Activated CD8-positive, alpha-beta T cell treated with anti-CD3 and anti-CD28 coated beads, Interleukin-2, amount 10 ng/mL, durations not matched to agents 7 days and 5 days (primary cell): ENCODE measurements at places on chromosomes 4 and X.

DNA sequence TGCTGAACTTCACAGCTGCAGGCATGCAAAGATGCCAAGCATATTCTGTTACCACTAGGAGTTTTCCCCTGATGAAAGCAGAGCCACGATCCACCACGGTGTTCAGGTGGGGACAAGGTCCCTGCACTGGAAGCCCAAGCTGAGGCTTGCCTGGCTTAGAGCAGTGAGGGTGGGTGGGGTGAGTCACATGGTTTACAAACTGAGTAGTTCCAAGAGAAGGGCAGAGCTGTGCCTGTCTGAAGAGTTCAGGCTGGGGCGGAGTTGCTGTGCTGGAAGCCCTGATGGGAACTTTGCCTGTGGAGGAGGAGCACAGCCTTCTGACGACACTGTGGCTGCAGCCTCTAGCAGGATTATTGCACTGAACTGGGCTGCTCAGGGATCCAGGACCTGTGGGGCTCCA, 45.5 kb downstream of the FAM9B start:
- DNase-seq: no peak

GRCh38 chr4:110816367-110816766, 193.5 kb upstream of the PITX2 start:
- DNase-seq: no peak

DNA sequence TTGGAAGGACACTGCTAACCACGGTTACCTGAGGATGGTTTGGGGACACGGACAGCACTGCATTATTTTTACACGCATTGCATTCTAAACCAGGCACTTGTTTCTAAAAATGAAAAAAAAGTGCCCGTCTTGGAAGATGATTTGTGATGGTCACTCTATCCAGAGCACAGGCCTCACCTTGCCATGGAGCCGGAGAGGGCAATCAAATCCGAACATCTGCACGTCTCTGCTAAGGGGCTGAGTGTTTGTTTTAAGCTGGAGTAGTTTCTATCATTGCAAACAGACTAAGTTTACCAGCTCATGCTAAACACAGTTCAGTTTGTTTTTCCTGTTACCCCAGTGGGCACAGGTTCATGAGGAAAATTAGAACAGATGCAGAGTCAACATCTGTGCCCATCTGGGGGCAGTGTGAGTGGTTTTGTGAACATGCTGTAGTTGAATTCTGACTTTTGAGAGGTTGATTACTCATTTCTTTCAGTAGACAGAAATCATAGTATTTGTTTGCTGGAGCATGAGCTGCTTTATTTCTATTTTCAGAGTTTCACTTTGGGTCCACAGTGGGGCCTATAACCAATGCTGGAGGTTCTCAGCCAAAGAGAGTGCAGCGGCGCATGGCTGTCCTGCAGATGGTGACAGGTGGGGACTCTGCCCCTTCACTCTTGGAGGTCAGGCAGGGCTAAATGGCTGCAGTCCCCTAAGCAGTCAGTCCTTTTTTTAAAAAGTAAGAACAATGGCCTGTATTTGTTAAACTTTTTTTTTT, 65.4 kb upstream of the ENPP6 start:
- DNase-seq: peak; percentile 23

DNA sequence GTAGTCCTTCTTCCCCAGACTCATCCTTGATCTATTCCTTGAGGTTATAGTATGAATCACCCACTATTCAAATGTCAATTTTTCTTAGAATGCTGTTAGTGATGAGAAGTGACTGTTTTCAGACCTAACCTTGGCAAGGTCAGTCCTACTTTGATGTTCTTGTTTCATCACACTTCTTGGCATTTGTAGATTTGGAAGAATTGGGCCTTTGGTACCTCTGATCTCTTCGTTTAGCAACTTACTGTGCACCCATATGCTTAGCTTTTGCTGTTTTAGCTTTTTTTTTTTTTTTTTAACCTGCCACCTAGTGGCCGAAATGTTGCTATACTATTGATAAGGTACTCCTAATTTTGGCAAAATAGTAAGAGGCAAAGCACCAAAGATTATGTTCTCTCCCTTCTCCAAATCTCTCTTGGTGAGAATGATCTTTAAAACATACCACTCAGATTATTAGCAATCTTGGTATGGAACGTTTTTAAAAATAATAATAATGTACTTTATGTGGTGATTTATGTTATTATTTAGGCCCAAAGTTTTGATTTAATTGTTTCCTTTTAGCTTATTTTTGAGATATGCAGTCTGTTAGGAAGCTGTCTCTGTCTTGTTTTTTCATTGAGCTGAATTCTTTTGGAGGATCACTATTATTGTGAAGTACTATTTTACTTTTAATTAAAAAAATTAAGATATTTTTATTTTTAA, 16.6 kb downstream of the DCK start:
- DNase-seq: no peak

DNA sequence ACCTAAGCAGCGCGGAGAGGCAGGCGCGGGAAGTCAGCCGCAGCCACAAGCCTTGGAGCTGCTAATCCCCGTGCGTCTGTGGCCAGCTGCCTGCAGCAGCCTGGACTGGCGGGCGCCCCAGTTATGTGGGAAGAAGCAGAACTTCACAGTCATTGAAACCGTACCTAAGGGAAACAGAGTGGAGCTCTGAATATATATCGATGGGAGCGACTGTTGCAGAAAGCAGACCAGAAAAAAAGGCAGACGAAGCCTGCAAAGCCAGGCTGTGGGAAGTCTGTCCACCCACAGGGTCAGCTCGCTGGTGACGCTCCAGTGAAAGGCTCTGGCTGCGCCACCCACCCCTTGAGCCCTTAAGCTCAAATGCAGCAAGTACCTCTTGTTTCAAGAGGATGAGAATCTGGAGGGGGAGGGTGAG, 24.7 kb downstream of the KCNE5 start:
- DNase-seq: no peak

DNA sequence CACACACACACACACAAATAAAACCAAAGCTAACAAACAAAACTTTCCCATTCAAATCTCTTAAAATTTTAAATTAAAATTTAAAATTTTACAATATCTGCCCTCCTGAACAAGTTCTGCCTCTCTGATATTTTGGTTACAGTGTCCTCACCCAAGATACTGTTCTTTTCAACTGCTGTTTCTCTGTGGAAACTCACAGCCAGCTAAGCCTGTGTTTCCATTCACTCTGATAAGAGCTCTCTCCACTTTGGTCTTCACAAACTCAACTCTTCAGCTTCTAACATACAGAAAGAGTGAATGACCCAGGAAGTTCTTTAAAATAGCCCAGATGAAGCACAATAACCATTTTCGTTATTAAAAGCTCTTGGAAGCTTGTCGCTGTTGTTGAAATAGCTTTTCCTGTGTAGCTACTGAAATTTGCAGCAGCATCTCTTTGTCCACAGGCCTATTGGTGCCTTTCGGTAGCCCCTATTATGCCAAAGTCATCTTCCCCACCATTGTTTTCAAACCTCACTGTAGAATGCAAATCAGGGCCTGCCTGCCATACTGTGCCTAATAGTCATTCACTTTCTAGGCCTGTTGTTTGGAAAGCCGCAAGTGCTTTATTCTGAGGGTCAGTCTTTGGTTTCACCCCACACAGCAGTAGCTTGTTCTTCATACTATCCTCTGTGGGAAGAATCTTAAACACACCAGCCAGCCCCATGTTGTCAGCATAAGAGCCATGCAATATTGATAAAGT, 19.4 kb downstream of the INPP4B start:
- DNase-seq: no peak

DNA sequence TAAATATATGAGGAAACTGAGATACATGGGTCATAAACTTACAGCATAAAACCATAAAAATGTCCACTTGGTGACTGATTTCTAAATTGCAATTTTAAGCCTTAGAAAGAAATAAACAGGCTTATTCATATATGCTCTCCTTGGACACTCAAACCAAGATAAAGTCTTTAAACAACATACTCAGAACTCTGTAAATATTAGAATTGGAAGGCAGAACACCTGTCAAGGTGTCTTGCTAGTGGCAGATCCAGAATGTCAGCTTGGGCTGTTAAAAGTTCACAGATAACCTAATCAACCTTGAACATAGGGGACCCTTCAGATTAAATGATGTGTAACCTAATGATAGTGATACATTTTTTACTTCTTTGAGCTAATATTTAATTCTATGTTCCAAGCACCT, 208.1 kb upstream of the ARSJ start:
- DNase-seq: no peak

DNA sequence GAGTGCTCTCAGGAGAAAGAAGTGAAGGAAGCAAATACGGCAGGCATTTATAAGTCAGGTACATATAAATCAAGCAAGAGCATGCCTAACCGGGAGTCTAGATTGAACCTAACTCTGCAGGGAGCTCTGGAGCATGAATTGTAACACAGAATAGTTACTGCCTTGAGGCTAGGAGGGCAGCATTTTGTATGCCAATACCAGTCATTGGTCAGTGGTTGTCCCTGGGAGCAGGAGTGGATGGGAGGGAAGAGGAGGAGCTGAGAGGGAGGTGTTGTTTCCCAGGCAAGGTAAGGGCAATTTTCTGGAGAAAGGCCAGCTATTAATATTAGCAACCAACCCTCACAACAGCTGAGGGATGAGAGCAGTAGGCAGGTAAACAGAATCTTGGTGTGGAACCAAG, 224.7 kb upstream of the DCAF8L1 start:
- DNase-seq: no peak

DNA sequence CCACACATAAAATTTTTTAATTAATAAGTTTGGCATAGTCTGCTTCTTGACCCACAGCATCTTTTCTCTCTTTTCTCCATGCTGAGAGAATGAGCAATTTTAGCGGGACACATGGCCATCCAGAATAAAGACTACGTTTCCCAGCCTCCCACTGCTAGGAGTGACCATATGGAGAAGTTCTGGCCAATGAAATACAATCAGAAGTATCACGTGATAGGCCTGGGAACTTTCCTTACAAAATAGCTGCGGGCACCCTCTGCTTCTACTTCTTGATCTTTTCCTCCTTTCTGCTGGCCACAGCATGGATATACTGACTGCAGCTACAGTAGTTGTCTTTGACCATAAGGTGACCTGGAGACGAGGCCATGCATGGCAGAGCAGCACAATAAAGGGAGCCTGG, 348.0 kb downstream of the BCOR start:
- no peak for DNase-seq

DNA sequence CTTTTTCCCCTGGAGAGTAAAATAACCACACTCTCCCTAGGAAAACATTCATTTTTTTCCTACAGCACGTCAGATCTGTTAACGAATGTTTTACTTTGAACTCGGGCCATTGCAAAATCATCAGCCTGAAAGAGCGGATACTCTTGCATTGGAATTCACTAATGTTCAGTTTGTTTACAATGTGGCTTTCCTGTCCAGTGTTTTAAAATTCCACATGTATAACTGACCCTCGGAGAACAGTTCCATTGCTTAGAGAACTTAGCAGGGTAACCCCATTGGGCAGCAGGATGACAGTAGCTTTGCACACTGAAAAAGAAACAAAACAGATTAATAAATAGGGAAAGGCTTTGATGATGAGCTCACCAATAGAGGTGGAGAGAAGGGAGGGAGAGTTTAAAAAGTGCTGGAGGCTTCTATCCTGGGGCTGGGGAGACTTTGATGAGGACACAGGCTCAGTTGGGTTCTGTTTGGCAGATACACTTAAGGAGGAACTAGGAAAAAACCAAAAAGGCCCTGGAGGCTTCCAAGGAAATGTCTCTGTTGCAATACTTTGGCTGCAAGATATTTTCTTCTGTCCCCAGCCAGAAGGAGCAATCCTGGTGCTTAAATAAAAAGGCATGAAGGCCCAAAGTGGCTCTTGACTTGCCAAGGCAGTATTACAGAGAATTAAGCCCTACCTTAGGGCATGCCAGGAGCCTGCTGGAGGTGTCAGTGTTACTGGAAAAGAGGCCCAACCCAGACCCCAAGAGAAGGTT, 143.1 kb downstream of the ARSF start:
- DNase-seq: no peak

- no peak for DNase-seq
Observed at GRCh38 chr4:44638091-44638490, 13.3 kb downstream of the YIPF7 start.

DNA sequence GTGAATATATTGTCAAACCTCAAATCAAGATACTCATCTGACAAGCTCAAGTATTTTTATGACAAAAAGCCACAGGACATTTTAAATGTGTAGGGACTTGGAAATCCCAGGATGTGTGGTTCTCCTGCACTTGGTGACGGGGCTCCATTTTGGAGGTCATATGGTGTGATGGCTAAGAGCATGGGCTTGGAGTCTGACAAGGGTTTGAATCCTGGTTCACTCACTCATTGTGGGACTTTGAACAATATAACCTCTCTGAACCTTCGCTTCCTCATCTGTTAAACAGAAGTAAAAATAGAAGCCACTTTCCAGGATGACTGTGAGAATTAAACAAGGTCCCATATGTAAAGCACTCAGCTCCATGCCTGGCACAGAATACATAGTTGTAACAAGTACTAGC, 99.6 kb downstream of the SMIM20 start:
- DNase-seq: no peak

DNA sequence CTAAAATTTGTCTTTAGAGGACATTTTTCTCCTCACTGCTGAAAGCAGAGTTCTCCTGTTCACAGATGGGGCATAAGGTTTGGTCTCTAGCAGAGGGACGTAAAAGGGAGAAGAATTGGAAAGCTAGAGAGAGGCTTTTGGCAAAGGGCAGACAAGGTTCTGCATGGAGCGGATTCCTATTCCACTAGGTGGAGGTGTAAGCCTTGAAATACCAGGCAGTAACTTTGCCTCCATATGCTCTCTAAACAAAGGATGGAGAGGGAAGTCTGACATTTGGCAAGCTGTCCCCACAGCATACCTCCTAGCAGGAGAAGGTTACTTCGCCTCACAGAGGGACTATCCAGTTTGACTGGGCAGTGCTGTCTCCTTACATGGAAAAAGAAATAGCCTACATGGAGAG, 174.7 kb downstream of the DACH2 start:
- DNase-seq: no peak

DNA sequence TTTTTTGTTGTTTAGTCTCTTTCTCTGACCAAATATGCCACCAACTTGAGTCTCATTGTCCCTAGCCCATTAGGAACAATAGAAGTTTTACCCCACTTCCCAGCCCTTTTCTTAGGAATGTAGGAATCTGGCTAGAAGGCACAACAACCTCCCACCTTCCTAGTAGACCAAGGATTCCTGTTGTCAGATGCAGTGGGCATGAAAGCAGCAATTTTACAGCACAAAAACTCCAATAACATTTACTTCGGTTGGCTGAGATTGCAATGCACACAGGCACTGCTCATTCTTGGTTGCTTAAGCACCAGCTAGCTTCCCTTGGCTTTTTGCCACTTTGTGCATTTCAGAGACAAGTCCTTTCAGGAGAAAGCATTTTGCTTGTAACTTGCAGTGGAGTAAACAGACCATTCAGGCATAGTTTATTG, 312.8 kb downstream of the TENM3 start:
- no peak for DNase-seq

GRCh38 chr4:111362941-111363361, 740.1 kb upstream of the PITX2 start:
- no peak for DNase-seq

DNA sequence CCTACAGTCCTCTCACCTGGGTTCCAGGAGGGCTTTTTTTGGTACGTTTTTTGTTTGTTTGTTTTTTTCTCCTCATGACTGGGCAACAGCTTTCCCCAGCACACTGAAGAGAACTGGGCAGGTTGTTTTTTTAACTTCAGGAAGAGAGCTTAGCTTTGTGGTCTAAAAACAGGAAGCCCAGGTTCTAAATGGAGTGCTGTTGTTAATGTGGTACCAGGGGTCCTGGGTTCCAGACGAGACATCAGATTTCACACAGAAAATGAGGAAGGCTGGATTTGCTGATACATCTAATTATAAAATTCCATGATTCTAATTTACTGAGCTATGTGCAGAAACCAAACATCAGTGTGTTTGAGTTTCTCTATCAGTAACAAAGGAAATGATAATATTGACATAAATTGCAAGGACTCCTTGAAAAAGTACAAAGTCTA, 4.2 kb downstream of the MYOZ2 start:
- DNase-seq: no peak
